Nucleus accumbens (tissue), 56 donors: ENCODE measurements at places on chromosomes 2 and 18.

- DNase-seq, result no peak
Observed at GRCh38 chr2:25936889-25937545, 45.3 kb downstream of the KIF3C start.

GRCh38 chr2:205759732-205760131, 77.4 kb downstream of the NRP2 start:
- DNase-seq, result no peak

DNA sequence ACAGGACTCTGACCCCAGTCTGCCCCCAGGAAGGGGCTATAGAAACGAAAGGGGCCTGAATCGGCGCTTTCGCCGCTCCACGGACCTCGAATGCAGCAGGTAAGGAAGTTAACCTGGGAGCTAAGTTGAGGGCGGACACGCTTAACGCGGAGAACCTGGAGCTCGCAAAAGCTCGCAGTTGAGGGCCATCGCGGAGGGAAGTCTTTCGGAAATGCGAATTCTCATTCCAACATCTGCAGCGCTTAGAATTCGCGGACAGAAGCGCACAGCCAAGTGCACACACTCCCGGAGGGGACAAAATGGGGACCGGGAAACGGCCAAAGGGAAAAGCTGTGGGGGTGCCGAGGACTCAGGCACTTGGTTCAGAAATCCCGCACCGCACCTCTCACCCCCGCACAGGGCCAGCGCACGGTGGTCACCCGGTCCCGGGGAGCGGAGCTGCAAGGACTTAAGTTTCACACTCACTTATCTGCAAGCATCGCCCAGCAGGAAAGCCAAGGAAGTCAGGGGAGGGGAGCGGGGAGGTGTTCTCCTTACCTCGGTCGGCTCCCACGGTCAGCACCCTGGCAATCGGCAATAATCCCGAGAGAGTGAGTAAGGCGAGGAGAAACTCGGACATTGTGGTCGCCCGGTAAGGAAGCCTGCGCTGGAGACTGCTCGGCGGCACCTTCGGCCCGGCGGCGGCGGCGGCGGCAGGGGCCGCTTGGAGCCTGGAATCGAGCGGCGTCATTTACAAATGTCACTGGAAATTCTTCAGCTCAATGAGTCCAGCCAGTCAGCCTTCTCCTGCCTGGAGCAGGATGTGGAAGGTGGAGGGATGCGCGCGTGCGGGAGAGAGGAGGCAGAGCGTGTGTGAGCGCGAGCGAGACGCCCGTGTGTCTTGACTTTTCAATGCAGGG, 456 bp downstream of the LRP1B start:
- peak; percentile 51 for DNase-seq

GRCh38 chr2:27058210-27058609, 6.7 kb downstream of the AGBL5 start:
- DNase-seq, result no peak

GRCh38 chr2:217256251-217256650, 396.4 kb upstream of the TNP1 start:
- DNase-seq, result no peak

DNA sequence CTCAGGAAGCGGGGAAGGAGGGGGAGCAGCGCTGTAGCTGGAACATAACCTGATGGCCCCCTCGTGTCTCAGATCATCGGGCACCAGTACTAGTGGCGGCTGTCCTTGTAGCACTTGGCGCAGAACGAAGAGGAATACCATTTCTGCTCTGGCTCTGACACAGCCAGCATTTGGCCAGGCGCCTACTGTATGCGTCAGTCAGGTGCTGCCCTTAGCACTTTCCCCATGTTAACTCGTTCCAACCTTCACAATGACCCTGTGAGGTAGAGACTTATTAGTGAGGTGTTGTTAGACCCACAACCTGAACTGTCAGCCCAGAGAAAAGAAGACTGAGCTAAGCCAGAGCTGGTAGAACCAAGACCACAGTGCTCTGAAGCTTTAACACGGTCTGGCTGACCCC, 47.7 kb upstream of the EML6 start:
- no peak for DNase-seq

DNA sequence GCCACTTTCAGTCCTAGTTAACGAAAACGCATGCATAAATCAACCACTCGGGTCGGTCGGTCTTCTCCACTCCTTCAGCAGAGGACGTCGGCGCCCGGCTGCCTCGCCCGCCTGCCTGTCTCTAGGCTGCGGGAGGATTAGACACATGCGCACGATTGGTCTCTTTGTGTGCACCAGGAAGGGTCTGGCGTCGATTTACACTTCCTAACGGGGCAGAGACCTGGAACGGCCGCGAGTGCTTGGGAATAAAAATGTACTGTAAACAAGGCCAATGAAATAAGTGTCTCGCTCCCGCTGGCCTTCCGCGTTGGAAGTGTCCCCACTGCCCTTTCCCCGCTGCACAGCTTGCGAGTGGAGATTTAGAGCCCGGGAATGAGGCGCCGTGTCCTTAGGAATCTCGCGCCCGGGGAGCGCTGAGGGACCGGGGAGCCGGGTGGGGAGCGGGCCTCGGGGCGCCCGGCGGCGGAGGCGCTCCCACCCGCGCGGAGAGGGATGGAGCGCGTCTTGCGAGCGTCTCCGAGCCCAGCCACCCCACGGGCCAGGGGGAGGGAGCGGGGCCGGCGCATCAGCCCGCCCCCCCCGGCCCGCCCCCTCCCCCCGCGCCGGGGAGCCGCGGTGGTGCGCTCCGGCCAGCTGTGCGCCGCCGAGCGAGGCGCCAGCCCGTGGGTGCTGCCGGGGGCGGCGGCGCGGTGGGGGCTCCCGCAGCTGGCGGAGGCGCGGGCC, at the start of gene DOK6:
TSS of gene DOK6 (plus strand) at position 636 of the 723 bp plus-strand sequence.
- no peak for DNase-seq

- no peak for DNase-seq
Observed at GRCh38 chr2:107383691-107384090, 443.0 kb upstream of the RGPD4 start.
